ENCODE measurements at places on chromosomes 16 and 17.

DNA sequence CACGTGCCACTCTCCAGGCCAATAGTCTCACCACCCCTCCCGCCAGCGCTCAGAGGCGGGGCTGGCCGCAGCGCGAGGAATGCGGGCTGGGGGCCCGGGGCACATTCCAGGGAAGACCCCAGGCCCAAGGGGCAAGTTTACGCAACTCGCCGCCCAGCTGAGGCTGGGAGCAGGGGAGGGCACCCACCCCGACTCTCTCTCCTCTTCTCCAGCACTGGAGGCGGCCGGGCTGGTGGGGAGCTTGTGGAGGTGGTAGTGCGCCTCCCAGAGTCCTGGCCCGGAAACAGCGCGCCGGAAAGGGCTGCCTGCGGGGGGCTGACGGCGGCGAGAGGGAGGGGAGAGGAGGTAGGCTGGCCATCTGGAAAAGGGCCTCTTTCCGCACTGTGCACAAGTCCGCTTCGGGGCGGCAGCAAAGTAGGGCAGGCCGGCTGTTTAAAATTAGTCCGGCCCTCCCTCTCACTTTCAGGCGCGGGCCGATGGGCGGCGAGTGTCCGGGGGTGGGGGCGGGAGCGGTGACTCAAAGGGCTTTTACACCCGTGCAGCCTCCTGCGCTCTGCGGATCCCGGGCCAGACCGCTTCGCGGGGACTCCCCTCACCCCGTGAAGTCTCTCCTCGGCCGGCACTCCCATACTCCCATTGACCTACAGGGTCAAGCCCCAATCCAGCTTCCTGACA is 1.1 kb downstream of the FHOD1 start:
- no peak for DNase-seq

GRCh38 chr17:65751263-65751662 is 189.8 kb upstream of the AXIN2 start:
- no peak for DNase-seq

DNA sequence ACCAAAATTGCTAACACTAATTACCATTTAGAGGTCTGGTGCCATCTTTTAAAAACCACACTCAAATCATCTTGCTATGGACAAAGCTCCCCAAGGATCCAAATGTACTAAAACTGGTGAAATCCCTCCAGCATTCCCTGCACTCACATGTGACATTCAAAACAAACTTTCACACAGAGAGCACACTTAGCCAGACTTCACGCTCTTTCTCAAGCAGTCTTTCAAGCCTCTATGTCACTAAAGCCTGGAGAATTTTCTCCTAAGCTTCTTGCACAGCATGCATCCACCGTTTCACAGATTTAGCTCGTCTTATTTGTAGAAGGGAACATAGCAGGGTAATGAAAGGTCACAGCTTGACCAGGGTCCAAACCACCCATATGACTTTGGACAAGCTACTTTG is 19.3 kb downstream of the CMTM3 start:
- DNase-seq: no peak

DNA sequence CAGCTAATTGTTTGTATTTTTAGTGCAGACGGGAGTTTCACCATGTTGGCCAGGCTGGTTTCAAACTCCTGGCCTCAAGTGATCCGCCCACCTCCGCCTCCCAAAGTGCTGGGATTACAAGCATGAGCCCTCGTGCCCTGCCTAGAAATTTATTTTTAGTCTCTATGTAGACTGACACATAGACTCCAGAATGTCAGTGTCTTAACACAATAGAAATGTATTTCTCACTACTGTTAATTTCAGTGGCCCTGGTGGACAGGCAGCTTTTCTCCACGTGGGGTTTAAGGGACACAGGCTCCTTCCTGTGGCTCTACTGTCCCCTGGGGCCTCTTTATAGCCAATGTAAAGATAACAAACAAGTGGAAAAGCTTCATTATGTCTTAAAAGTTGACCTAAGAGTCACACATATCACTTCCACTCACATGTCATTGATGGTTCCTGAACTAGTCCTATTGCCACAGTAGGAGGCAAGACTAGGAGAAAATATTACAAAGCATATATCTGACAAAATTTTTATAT is 43.8 kb downstream of the COPRS start:
- DNase-seq: no peak

- DNase-seq: no peak
These were observed 11.0 kb upstream of the RBFOX1 start for GRCh38 chr16:7321661-7322060.

DNA sequence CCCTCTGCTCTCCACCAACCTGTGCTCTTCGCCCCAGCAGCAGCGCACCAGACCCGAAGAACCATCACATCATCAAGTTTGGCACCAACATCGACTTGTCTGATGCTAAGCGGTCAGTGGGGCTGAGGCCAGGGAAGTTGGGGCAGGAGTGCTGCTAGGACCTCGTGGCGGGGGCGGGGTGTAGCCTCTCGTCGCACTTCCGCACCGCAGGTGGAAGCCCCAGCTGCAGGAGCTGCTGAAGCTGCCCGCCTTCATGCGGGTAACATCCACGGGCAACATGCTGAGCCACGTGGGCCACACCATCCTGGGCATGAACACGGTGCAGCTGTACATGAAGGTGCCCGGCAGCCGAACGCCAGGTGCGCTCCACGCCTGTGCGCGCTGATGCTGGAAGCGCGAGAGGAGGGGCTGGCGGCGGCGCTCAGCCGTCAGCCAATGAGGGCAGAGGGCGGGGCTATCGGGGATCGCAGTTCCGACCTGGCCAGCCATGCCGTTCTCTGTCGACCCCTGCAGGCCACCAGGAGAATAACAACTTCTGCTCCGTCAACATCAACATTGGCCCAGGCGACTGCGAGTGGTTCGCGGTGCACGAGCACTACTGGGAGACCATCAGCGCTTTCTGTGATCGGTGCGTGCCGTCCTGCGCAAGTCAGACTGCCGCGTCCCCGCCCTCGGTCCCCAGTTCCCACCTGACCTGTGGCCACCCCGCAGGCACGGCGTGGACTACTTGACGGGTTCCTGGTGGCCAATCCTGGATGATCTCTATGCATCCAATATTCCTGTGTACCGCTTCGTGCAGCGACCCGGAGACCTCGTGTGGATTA is 3.2 kb upstream of the TMEM88 start:
- DNase-seq: peak; percentile 83

DNA sequence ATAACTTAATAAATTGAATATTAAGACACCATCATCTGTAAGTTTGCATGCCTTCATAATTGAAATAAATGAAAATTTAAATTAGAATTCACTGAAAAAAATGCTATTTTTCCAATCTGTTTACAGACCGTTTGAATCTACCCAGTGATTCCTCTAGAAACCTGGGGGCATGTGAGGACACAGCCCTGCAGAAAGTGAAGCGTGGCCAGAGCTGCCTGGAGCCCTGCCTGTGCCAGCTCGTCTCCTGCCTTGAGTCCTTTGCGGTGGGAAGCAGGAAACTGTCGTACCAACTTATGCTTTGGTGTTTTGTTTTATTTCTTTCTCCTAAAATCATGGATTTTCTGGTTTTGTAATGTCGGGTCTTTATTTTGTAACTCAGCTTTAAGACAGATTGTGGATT is 67.8 kb upstream of the FA2H start:
- DNase-seq: no peak

GRCh38 chr17:7146115-7146514 is 31.5 kb upstream of the ASGR2 start:
- no peak for DNase-seq

GRCh38 chr16:85525420-85526184 is 87.5 kb upstream of the GSE1 start:
- DNase-seq: no peak

- no peak for DNase-seq
These were observed 2.0 kb downstream of the ZNF319 start for GRCh38 chr16:57998486-57998885.

DNA sequence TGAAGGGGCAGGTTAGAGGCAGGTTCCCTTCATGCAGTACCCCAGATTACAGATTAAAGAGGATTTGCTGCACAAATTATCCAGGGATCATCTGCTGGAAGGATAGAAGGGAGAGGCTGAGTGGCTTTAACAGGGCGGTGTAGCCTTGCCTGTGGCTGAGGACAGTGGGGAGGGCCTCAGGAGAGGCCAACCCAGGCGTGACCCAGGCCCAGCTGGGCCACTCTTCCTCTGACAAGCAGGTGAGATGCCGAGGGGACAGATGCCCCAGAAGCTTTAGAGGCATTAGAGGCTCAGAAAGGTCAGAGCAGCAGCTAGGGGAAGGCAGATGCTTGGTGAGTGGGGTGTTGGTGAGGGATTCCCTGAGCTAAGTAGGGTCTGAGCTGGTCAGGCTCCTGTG is 18.1 kb upstream of the MTMR4 start:
- no peak for DNase-seq

DNA sequence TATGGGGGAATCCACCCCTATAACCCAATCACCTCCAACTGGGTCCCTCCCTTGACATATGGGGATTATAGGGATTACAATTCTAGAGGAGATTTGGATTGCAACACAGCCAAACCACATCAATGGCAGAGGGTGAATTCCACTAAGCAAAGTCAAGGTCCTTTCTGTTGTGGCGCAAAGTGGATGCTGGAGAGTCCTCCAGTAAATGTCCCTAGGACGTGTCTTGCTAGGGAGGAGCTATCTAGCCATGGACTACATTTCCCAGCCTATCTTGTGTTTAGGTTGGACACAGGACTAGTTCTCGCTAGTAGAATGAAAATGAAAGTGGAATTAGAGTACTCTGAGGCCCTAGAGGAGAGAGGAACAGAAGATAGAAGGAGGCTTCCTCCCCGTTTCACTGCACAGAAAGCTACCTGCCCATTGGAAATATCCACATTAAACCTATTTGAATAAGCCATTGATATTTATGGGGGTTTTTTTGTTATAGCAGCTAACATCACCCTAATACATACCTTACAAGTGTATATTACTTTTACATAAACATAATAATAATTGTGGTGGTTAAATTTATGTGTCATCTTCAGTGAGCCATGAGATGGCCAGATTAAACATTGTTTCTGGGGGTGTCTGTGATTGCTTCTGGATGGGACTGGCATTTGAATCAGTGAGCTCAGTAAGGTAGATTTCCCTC is 56.7 kb upstream of the ERCC4 start:
- DNase-seq: no peak

DNA sequence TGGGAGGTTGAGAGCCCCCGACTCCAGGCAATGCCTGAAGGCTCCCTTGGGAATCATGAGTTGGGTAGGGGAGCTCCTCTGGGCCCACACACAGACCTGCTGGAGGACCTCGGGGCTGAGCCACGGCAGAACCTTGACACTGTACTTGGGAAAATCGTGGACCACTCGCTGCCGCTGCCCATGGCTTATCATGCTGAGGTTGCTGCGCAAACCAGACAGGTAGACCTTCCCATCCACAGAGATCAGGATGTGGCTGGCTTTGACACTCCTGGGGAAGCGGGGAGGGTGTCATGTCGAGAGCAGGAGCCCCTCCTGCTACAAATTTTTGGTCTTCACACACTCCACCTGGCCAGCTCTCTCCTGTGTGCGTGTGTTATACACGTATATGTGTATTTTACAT is 7.2 kb upstream of the LIMD2 start:
- DNase-seq: no peak

DNA sequence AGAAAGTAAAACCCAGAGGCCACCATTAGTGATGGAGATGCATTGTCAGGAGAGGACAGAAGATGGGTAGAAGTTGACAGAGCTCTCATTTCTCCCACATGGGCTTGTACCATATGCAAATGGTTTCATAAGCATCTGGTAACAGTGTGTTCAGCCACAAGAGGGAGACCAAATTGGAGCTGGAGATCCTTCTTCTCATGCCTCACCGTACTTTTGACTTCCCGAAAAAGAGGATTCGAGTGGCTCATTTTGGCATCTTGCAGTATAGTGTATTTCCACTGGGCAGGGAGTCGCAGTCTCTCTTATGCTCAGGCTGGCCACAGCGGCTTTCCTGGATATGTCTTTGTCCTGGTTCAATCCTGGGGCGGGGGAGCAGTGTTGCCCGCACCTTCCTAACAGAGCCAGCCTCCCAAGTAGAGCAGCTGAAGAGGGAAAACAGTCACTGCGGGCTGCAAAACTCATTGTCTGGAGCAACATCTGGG is 23.8 kb downstream of the TBC1D3B start:
- no peak for DNase-seq

- no peak for DNase-seq
These were observed 9.6 kb downstream of the CYB5B start for GRCh38 chr16:69434066-69434465.

DNA sequence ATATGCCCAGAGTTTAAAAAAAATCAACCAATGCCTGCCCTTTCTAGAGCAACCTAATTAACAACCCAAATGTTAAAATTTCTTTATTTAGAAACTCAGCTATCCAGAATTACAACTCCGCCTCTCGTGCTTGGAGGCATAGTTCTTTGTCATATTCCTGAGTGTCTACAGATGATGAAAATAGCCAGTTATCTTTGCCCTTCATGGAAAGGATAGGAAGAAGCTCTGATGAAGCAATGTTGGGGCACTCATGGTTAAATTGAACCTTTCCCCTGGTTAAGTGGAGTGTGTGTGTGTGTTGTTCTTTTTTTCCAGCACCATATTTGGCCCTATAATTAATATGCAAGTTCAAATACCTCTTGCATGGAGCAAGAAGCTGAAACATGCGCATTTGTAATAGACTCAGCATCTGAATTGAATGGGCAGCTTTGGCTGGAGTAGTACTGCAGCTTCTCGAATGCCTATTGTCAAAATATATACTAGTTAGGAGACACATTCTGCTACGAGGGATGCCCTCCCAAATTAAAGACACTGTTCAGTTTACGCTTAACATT is 506.2 kb downstream of the WWOX start:
- no peak for DNase-seq
